Activated CD4-positive, alpha-beta T cell treated with anti-CD3 and anti-CD28 coated beads for 36 hours (primary cell): ENCODE measurements at places on chromosomes 4 and X. TPM values are rescaled to one million over a fixed set of nuclear protein-coding genes. Genes with fewer than 3 reads are reported as not detected.
A peak's percentile ranks its signal among the peaks of the same experiment; 100 is the strongest.

SSX4B gene
- not detected for total RNA-seq

CXCL10 gene
- 1.1 TPM for total RNA-seq

AVPR2 gene
- not detected for total RNA-seq

CENPVL1 gene
- total RNA-seq: not detected

SLBP gene
- total RNA-seq: 134 TPM

TLR7 gene
- not detected for total RNA-seq

NAT8L gene
- 0.39 TPM for total RNA-seq

F8A2 gene
- not detected for total RNA-seq

SUPT20HL2 gene
- not detected for total RNA-seq

RBMXL3 gene
- not detected for total RNA-seq

NKX3-2 gene
- total RNA-seq: not detected

VSIG1 gene
- 0.75 TPM for total RNA-seq

NSG1 gene
- 5.3 TPM for total RNA-seq

MAGEE2 gene
- not detected for total RNA-seq

TMEM156 gene
- total RNA-seq: 14.3 TPM

GRCh38 chr4:142984871-142985585, 138.9 kb upstream of the INPP4B start:
- no peak for DNase-seq

GRCh38 chr4:85777908-85778631, 303.1 kb downstream of the ARHGAP24 start:
- no peak for DNase-seq

DNA sequence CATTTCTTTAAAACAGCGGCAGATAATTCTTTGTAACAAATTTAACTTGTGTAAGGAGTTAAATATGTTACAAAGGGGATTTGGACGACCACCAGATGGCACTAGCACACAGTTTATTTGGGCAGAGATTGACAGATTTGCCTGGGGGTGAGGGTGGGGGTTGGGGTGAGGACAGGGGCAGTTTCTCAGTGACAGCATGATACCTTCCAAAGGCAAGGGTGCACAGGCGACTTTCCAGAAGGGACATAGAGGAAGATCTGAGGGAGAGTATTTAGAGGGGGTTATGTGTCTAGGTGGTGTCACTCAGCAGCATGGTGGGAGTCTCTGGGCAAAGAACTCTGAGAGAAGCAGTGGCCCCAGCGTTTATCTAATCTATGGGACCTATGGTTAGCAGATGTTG, 9.6 kb upstream of the TMA16 start:
- peak; percentile 73 for DNase-seq

- no peak for DNase-seq
Measured at GRCh38 chr4:152690706-152691651, 11.2 kb upstream of the TMEM154 start.

GRCh38 chr4:141669501-141669900, 33.1 kb downstream of the IL15 start:
- DNase-seq: no peak

DNA sequence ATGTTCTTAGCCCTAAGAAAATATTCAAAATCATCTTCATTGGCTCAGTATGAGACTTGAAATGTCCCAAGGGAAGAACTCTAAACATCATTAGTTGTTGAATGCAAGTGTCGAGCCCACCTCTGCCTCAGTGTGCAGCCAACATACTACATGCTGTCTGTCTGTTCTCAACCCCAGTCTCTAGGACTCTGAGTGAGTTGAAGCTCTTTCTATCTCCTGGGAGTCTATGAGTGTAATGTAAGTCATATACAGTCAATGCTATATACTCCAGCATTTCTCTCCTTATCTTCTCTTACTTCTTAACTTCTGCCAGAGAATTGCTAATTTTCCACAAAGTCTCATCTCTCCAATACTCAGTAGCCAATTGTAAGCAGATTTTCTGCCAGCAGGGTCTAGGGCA, 61.3 kb downstream of the SPATA18 start:
- no peak for DNase-seq

GRCh38 chr4:184064877-184065276, 152.8 kb downstream of the ENPP6 start:
- DNase-seq: no peak

DNA sequence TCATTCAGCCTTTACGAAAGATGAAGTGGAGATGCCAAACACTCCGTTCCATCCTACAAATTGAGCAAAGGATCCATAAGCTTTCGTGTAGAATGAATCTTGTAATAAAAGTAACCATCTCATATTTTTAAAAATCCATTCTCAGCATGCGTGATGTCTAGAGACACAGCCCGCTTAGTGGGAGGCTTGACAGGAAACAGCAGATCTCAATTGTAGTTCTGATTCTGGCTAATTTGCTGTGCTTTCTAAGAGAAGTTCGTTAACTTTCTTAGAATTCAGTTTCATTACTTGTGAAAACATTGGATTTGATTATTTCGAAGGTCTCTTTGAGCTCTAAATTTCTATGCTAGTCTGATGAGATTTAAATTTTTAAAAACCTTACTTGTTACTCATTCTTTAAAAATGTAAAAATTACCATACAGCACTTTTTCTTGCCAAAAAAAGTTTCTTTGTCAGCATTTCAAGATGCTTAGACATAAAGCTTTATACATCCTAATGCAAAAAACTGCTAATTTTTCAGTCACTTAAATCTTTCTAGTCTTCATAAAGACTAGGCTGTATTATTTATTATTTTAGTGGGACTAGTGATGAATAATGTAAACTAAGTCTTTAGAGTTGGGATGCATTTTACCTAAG, 66.9 kb upstream of the NEIL3 start:
- DNase-seq: no peak

DNA sequence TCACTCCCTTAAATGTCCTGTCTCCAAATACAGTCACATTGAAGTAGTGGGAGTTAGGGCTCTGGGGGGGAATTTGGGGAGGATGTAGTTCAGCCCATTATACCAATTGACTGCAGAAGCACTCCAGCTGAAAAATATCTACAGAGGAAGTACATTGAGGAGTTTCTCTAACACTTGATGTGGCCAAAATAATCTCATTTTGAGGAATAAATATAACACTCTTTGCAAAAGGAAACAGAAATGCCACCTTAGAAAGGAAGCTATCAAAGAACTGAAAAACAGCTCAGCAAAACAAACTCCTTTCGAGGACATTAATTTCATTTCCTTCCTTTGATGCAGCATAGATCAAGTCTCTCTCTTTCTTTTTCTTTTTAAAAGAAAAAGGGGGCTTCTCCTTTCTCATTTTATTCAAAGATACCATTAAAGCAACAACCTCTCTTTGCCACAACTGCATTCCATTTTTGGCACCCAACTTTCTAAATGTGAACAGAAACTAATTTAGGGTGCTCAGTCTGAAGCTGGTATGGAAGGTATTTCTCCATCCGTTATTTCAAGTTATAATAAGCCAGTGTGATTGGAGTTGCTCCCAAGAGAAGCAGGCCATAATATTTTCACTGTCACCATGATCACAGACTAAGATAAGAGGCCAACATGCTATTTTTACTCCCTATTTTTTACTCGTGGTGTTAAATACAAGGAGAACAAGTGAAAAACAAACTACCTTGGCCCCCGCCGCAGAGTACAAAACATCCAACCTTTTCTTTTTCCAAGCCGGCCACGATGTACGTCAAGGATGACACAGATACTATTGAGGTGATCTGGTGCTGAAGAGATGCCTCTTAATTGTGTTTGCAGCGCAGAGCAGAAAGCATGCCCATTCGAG, 230.4 kb upstream of the GATB start:
- DNase-seq: no peak

GRCh38 chr4:183337349-183337748, 15.1 kb upstream of the CLDN24 start:
- no peak for DNase-seq

GRCh38 chr4:81814987-81815541, 343.4 kb upstream of the RASGEF1B start:
- DNase-seq: no peak

DNA sequence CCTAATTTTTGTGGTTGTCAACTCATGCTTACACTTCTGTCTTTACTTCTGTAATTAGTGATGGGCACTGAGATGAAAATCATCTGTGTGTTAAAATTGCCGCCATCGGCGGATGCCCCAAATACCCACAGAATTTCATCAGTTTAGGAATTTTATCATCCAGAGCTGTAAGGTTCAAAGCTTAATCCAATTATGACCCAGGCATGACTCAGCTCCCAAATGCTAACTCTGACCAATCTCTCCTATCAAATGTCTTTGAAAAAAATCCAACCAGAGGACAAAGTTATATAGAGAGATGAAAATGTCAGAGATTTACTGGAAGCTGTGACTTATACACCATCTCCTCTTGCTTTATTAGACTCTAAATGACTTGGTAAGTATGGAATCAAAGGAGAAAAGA, 1048.7 kb upstream of the PRKX start:
- no peak for DNase-seq

DNA sequence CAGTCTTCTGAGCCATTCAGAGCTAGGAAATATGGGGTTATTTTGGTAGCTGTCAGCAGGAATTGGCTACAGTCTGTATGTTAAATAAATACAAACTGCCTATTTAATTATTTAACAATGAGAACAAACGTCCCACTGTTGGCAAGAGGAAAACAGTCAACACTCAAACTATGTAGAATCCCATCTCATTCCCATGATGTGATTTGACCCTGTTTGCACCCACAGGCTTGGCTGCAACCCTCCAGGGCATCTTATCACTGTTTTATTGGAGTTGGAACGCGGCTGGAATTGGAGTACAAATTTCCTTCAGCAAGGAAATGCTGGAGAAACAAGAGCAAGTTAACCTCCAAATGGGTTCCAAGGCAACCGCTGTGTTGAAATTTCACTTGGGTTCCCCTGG, 124.0 kb downstream of the KIT start:
- DNase-seq: no peak

- no peak for DNase-seq
Measured at GRCh38 chrX:132407691-132408090, 81.1 kb downstream of the MBNL3 start.

DNA sequence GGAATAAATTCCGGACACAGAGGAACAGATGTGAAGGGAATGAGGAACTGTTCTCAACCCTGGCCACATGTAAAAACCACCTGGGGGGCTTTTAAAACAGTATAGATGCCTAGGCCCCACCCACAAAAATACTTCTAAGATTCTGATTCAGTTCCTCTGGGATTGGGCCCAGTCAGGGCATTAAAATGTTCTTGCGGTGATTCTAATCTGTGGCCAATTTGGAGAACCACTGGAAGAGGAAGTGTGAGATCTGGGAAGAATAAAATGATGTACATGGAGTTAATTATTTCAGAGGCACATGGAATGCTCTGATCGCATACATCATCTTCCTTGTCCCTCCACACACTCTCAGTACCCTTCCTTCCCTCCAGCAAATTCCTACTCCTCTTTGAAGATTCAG, 192.2 kb downstream of the APBB2 start:
- no peak for DNase-seq

GRCh38 chrX:12080265-12080664, 58.0 kb upstream of the FRMPD4 start:
- DNase-seq: no peak

DNA sequence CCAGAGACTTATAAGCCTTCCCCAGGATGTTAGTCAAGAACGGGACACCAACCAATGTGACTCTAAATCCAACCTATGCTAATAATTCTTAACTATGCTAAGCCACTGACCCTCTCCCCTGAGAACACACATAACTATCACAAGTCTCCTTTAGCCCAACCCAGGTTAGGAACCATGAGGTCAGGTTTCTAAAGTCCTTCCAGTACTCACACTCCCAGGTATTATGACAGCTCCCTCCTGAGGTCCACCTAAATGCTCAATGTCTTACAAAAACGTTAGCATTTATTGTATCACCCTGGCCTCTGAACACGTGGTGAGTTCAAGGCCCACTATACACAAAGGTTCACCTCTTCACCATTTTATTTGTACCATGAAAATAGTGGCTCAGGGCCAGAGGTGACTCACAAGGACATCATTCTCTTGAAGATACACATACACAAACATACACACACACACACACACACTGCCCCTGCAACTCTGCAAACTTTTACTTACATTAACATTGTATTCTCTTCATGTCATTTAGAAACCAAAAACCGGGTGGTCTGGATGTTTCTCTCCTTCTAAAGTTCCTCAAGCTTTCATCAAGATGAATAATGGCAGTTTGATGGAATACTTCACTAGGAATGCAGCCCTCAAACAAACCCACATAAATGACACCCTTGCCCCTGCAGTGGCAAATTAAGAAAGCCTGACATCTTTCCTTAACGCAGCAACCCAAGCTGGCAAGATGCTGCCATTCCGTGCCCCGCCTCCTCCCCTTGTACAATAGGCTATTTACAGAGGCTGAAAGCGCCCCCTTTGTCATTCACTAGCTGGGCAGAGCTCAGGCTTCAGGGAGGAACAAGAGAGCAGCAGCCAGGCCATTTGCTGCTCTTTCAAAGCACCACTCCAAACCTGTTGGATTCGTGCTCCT, 17.7 kb downstream of the ACSL1 start:
- DNase-seq: no peak

DNA sequence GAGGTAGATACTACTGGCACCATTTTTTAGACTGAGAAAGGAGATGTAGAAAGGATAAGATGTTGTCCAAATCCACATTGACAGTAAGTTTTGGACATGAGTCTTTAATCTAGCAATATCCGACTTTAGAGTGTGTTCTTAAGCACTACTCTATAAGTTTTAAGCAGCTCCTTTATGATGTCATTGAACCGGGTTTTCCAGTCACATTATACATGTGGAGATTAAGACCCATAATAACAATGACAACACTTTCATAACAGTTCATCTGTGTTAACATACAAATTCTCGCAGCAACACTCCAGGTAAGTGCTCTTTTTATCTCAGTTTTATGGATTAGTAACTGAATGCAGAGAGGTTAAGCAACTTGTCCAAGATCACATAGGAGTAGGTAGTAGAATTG, 30.3 kb upstream of the CXCL8 start:
- DNase-seq: no peak

GRCh38 chr4:739569-739968, 33.9 kb downstream of the PCGF3 start:
- DNase-seq: no peak

DNA sequence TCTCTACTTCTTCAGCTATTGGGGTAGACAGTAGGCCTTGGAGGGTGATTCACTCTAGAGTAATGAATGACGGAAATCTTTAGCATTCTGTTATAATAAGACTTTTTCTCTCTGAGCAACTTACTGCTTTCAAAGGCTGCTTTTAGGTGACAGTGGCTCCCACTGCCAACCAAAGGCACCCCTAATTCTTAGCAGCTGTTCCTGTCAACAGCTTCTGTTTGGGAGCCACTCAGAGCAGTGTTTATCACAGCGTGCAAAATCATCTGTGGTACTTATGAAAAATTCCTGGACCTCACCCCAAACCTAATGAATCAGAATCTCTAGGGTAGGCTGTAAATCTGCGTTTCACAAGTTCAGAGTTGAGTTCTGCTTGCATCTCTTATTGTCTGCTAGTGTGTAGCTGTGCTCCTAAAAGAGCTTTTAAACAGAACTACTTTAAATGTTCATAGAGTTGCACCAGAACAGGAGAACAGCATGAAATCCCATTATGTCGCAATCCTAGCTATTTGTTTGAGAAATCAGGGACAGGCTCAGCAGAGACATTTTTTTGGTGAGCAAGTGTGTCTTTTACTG, 52.8 kb upstream of the POU4F2 start:
- DNase-seq: no peak

- peak; percentile 53 for DNase-seq
Measured at GRCh38 chr4:146520896-146521540, 722 bp downstream of the SLC10A7 start.

- no peak for DNase-seq
Measured at GRCh38 chr4:38371391-38371851, 292.6 kb upstream of the KLF3 start.

- DNase-seq: no peak
Measured at GRCh38 chrX:7485061-7485460, 337.1 kb upstream of the PUDP start.

GRCh38 chrX:24435060-24435459, 30.0 kb upstream of the PDK3 start:
- no peak for DNase-seq
